ENCODE measurements at places on chromosomes 2 and 18.

GRCh38 chr18:5543773-5544389 is at the start of gene EPB41L3:
EPB41L3 (minus strand) TSS chr18:5543997; CDS start chr18:5489183, 54,814 bp downstream.
- DNase-seq = no peak

DNA sequence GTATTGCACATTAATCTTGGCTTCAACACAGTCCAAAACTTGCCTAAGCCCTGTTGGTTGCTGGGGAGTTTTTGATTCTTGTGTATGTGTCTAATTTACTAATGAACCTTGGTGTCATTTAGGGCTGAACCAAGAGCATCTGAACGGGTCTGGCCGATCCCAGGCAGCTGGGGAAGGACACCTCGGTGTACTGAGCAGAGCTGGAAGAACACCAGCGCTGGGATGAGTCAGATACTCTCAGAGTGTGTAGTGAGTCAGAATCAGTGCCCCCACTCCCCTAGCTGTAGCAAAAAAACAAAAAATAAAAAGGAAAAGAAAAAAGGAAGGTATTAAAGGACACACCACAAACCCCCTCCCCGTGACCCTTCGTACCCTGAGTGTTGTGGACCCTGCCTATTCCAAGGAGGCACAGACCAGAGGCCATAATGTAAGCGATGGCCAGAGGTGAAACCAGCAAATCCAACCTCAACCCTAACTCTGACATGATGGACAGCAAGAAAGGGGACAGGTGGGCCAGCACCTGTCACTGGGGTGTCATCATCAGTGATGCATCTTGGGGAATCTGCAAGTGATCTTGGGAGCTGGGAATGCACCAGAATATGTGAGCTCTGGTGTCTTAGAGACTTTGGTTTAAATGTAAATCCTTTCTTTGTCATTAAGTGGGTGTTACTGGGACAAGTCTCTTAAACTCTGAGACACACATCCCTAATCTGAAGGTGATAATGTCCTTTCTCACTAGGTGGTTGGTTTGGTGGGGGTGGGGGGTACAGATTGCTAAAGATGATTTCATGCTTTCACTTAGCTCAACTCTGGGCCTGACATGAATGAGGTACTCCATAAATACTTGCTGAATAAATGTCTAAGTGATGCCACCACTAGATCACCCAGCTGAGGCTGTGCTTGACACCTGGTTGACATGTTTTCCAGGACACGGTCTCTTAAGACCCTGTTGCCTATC is 34.2 kb upstream of the NCOA1 start:
- no peak for DNase-seq

- no peak for DNase-seq
Measured at GRCh38 chr2:174585657-174586252, 11.8 kb downstream of the WIPF1 start.

DNA sequence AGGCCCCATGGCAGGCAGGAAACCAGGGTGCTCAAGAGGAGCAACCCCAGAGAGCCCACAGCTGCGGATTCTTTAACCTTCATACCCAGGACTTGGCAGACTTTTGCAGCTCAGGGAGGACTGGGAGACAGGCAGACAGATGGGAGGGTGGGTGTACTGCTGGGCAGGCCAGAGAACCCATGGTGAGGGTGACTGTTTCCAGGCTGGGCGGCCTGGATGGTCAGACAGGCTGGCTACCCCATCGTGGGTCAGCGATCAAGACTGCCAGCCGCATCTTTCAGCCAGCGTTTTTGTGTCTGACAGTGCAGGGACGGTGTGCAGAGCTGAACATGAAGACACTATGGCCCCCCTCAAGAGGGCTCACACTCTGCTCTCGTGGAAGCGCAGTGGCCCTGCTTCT is 82.2 kb downstream of the MARCO start:
- no peak for DNase-seq

DNA sequence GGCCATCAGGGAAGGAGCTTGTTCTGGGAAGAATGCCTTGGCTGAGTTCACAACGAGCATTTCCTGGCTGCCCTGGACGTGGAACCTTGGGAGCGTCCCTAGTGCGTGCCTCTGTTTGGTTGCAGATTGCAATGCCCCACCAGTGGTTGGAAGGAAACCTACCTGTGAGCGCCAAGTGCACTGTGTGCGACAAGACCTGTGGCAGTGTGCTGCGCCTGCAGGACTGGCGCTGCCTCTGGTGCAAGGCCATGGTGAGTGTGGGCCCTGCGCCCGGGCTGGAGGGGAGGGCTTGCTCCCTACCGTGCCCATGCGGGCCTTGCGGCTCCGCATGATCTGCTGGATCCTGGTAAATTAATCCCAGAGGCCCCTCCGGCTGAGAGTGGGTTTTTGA is 81.9 kb downstream of the DGKD start:
- DNase-seq = no peak

GRCh38 chr18:65761636-65762295 is 11.0 kb downstream of the CDH7 start:
- no peak for DNase-seq

- DNase-seq = no peak
Measured at GRCh38 chr2:112836695-112837117, at the start of gene IL1B. IL1B (minus strand) TSS chr2:112836779; CDS start chr2:112836229, 550 bp downstream.

DNA sequence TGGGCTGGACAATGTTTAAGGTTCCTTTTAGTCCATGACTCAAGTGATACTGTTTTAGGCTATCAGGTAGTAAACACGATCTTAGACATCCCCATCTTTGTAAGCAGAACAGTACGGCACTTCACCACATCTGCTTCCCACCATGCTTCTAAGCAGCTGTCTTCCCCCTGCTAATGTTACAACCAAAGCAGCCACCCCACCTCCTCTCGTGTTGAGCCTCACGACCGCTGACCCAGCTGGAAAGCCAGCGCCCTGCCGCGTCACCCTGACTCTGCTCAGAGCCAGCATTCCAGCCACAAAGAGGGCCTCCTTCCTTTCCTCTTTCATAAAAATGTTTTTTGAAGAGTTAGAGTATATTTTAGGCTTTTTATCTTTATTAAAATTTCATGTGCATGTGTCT is 9.4 kb downstream of the MTERF4 start:
- no peak for DNase-seq

DNA sequence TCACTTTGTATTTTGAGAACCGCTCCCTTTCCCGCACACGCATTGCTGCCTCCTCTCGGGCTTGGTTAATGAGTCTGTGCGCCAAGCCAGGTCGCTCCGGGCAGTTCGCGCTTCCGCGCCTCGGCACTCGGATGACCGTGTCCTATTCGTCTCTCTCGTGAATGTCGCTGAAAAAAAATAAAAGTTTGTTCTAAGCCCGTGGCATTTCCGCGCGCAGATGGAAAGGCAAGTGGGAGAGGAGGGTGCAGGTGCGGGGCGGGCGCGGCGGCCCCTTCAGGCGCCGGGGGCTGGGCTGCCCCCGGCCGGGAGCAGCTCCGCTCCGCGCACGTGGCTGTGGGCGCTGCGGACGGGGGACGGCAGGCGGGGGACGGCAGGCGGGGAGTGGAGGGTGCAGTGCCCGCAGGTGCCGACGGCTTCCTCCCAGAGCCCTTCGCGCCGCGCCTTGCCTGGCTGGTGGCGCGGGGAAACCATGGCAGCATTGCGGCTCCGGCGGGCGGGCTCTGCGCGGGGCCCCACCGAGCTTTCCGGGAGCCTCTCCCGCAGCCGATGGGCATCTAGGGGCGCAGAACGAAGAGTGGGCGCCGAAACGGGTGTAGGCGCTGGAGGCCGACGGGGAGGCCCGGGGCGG is 159.6 kb upstream of the SIX2 start:
- DNase-seq = no peak

- no peak for DNase-seq
Measured at GRCh38 chr2:16272038-16272788, 331.9 kb downstream of the MYCN start.

- no peak for DNase-seq
Measured at GRCh38 chr2:36523153-36523552, 74.8 kb downstream of the FEZ2 start.

GRCh38 chr18:48859311-48860268 is 91.2 kb downstream of the SMAD7 start:
- no peak for DNase-seq

DNA sequence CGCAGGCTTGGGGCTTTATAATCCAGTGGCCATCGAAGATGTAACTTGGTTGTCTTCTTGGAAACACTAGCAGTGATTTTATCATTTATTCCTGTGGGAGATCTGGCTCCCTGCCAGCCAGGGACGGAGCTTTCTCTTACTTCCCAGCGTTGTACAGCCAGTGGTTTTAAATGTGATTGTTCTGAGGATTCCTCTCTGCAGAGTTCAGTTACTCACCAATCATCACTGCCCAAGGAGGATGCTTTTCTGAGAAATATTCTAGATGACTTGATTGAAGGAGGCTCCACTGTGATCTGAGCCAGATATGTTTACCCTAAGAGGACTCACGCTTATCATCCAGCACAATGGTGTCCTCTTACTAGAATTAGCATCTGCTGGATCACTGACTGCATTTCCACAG is 744.3 kb downstream of the RNF144A start:
- DNase-seq = no peak
